ENCODE measurements at places on chromosomes 11 and 22. TPM values are rescaled to one million over a fixed set of nuclear protein-coding genes. Genes with fewer than 3 reads are reported as not detected.

GRCh38 chr11:114316980-114317786, 21.0 kb downstream of the NNMT start:
- peaks cover 6% of the 10 kb centered on the region for H3K27me3 ChIP-seq
- H3K27ac ChIP-seq: no peak overlapping the region
- no peaks in the 10 kb centered on the region for H3K36me3 ChIP-seq
- DNase-seq: peak; percentile 17
- H3K4me1 ChIP-seq: peaks cover 4% of the 10 kb centered on the region

Gene LINC01488
- 0.27 TPM for total RNA-seq

Gene PNPLA5
- total RNA-seq: 0.57 TPM

Gene CCDC116
- total RNA-seq: 0.30 TPM

- no peak overlapping the region for H3K27ac ChIP-seq
- no peaks in the 10 kb centered on the region for H3K27me3 ChIP-seq
- DNase-seq: no peak
- H3K36me3 ChIP-seq: no peaks in the 10 kb centered on the region
- no peak overlapping the region for H3K4me3 ChIP-seq
Observed at GRCh38 chr11:39461066-39461465, 1998.4 kb downstream of the LRRC4C start.

DNA sequence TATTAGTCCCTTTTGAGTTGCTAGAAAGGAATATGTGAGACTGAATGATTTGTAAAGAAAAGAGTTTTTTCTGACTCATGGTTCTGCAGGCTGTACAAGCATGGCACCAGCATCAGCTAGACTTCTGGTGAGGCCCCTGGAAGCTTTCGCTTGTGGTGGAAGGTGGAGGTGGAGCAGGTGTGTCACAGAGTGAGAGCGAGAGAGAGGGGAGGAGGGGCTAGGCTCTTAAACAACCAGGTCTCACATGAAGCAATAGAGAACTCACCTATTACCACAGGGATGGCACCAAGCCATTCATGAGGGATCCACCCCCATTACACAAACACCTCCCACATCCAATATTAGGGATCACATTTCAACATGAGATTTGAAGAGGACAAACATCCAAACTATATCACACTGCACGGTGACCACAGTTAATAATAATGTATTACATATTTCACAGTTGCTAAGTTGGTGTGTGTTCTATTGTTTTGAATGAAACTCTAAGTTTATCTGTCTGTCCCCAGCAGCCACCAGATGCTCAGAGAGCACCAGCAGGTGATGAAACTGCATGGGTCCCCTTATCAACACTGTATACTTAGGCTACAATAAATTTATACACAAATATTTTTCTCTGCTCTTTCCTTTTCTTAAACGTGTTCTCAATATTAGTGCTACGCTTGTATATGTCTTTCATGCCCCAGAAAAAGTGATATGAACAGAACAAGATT, 14.1 kb downstream of the ZFP91 start:
- H3K4me1 ChIP-seq: peaks cover 10% of the 10 kb centered on the region
- no peak overlapping the region for H3K27ac ChIP-seq
- no peak overlapping the region for H3K4me3 ChIP-seq
- peak; percentile 13 for DNase-seq
- H3K27me3 ChIP-seq: no peaks in the 10 kb centered on the region

GRCh38 chr22:45774001-45774670, 102.5 kb downstream of the ATXN10 start:
- H3K36me3 ChIP-seq: no peaks in the 10 kb centered on the region
- no peak overlapping the region for H3K4me3 ChIP-seq
- H3K4me1 ChIP-seq: no peaks in the 10 kb centered on the region
- no peaks in the 10 kb centered on the region for H3K27me3 ChIP-seq
- no peak for DNase-seq

Gene VPS51
- 242 TPM for total RNA-seq

DNA sequence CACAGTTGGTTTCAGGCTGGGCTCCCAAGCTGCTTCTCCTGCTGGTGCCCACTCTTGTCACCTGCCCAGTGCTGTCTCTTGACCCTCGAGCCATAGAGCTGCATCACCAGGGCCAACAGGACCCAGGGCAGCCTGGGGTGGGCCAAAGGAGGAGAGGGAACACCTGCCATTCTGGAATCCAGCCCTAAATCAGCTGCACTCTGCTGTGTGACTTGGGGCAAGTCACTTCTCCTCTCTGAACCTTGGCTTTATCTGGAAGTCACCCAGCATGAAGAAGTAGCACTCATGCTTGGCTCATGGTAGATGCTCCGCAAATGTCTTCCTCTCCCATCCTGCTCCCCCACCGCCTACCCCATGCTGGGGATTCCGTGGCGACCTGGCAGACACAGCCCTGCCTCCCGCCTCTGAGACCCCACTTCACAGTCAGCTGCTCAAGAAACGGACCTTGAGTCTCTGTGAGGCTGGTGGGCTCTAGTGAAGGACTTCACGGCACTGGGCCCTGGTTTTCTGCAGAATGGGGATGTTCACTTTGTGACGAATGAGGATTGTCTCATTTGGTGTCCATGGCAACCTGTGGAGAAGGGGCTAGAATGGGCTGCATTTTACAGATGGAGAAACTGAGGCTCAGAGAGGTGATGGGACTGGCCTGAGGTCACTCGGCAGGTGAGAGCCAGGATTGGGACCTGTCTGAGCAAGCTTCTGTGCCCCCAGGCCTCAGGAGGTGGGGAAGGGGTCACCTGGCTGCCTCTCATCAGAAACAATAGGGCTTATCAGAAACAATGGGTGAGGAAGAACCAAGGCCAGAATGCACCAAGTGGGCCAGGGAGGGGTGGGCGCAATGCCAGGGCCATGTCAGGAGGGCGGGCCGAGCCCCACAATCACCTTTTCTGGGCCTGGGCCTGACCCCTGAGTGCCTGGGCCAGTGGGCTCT, 12.4 kb downstream of the EMID1 start:
- H3K27me3 ChIP-seq: no peaks in the 10 kb centered on the region
- H3K4me3 ChIP-seq: no peak overlapping the region
- no peaks in the 10 kb centered on the region for H3K36me3 ChIP-seq
- no peak overlapping the region for H3K27ac ChIP-seq
- H3K4me1 ChIP-seq: peaks cover 10% of the 10 kb centered on the region
- no peak for DNase-seq

Gene SSTR3
- total RNA-seq: 1.3 TPM

Gene MN1
- 3.2 TPM for total RNA-seq

GRCh38 chr11:85086504-85087284, 540.5 kb downstream of the DLG2 start:
- DNase-seq: no peak
- no peaks in the 10 kb centered on the region for H3K4me1 ChIP-seq
- no peaks in the 10 kb centered on the region for H3K27me3 ChIP-seq
- H3K27ac ChIP-seq: no peak overlapping the region
- no peaks in the 10 kb centered on the region for H3K36me3 ChIP-seq

DNA sequence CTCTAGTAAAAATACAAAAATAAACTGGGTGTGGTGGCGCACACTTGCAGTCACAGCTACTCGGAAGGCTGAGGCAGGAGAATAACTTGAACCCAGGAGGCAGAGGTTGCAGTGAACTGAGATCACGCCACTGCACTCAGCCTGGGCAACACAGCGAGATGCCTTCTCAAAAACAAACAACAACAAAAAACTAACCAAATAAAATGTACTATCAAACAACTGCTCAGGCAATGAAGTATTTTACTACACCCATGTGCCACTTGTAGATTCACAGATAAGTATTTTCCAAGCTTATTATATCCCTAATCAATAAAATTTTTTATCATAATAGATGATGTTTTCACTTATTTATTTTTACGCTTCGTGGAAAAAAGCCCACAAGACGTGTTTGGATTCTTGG, 924 bp downstream of the C11orf65 start:
- H3K27ac ChIP-seq: peak overlapping the region; percentile 98
- no peak for DNase-seq
- no peaks in the 10 kb centered on the region for H3K4me1 ChIP-seq
- no peaks in the 10 kb centered on the region for H3K27me3 ChIP-seq

DNA sequence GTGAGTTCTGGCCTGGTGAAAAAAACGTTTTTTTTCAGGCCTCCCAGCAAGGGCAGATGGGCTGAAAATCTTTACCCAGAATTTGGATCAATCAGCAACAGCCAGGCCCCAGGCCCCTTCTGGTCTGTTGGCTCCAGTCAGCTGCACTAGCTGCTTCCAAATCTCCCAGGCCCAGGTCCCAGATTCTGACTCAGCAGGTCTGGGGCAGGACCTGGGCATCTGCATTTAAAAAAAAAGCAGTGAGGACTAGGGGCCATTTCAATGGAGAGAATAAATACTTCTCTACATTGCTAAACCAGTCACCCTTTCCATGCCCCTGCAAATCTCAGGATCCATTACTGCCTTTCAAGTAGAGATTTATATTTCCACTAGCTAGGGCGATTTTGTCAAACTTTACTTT, 4.3 kb downstream of the SLC15A3 start:
- peaks cover 3% of the 10 kb centered on the region for H3K4me1 ChIP-seq
- peaks cover 30% of the 10 kb centered on the region for H3K27me3 ChIP-seq
- H3K36me3 ChIP-seq: no peaks in the 10 kb centered on the region
- H3K4me3 ChIP-seq: no peak overlapping the region
- no peak for DNase-seq

DNA sequence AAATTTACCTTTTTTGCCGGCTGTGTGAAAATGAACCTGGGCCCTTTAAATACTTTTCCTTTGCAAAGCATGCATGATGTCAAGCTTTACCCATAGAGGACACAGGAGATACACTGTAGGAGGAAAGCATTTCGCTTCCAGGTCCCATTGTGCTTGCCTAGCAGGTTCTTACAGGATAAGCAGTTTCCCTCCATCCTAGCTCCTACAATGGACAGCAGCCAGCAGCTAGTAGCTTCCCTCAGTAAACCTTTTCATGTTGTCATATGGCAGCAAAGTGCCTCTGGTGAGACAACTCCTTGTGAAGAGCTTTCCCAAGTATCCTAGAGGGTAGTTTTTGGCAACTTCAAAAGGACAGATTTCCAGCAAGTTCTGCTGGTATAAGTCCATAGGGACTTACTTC, 78.4 kb downstream of the RBFOX2 start:
- no peaks in the 10 kb centered on the region for H3K36me3 ChIP-seq
- DNase-seq: no peak
- H3K27ac ChIP-seq: no peak overlapping the region
- no peaks in the 10 kb centered on the region for H3K27me3 ChIP-seq
- H3K4me1 ChIP-seq: no peaks in the 10 kb centered on the region
